ENCODE measurements at places on chromosomes 2 and 18.

DNA sequence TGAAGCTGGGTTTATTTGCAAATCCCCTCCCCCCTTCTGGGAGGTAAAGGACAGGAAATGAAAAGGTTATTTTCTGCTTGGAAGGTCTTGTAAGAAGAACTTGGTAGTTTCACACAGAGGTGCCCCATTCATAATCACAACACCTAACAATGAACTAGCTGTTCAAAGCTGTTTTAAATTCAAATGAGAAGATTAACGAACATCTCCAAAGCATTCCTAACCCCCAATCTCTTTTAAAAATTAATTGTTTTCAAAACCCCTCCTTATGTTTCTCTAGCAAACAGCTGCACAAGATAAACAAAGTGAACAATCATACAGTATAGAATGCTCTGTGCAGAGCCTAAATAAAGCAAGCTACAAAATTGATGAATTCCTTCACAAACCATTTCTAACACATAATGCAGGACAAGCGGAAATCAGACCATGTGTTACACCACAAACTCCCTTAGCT, 271.4 kb downstream of the SATB2 start:
- DNase-seq: no peak

- no peak for DNase-seq
Observed at GRCh38 chr2:126893606-126894005, 5.1 kb upstream of the TEX51 start.

GRCh38 chr2:65035351-65035943, 20.8 kb upstream of the CEP68 start:
- DNase-seq: no peak

DNA sequence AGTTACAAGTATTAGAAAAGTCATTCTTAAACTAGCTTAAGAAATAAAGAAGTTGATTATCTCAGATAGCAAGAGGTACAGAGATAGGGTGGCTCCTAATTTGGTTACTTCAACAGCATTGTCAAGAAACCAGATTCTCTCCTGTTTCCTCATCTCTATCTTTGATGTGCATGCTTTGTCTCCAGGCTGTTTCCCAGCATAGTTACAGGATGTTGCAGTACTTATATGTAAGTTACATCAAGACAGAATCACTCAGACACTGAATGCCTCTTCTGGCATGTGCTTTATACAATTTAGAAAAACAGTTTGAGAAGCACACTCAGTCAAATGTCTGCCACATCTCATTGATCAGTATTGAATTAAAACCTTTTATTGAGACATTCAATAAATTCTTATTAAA, 189.5 kb upstream of the UBE2E3 start:
- DNase-seq: peak; percentile 27

- DNase-seq: no peak
Observed at GRCh38 chr18:42177390-42177789, 222.4 kb downstream of the PIK3C3 start.

GRCh38 chr2:12733846-12734245, 17.1 kb downstream of the TRIB2 start:
- DNase-seq: peak; percentile 44

DNA sequence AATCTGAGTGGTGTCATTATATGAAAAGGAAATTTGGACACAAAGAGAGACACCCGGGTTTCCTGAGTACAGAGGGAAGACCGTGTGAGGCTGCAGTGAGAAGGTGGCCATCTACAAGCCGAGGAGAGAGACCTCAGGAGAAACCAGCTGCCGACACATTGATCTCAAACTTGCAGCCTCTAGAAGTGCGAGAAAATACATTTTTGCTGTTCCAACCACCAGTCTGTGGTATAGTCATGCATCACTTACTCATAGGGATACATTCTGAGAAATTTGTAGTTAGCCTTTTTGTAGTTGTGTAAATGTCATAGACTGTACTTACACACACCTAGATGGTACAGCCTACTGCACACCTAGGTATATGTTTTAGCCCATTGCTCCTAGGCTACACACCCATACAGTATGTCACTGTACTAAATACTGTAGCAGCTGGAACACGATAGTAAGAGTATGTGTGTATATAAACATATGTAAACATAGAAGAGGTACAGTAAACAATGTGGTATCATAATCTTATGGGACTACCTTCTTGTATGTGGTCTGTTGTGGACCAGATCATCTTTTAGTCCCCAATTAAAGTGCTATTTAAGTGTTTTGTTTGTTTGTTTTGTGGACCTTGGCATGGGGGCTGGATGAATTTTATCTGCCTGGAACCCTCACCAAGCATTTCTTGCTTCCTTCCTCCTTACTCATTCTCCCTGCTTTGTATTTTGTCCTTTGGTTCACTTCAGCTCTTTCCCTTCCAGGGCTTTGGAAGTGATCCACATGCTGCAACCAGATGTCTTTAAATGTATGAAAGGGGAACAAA, 38.3 kb upstream of the SESTD1 start:
- DNase-seq: no peak

DNA sequence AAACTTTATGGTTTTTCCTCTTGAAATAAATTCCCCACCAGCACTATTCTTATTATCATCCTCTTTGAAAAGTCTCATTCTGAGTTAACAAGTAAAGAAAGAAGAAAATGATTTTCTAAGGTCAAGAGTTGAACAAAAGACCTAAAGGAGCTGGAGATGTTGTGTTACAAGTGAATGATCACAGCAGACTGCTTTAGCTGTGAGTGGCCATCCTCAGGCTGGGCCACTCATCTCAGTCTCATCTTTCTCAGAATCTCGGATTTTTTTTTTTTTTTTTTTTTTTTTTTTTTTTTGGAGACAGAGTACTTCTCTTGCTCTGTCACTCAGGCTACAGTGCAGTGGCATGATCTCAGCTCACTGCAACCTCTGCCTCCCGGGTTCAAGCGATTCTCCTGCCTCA, 133.3 kb downstream of the CDH2 start:
- no peak for DNase-seq

GRCh38 chr2:197274349-197274748, 36.2 kb downstream of the ANKRD44 start:
- DNase-seq: no peak

- no peak for DNase-seq
Observed at GRCh38 chr18:36328916-36329315, 31.4 kb downstream of the FHOD3 start.

DNA sequence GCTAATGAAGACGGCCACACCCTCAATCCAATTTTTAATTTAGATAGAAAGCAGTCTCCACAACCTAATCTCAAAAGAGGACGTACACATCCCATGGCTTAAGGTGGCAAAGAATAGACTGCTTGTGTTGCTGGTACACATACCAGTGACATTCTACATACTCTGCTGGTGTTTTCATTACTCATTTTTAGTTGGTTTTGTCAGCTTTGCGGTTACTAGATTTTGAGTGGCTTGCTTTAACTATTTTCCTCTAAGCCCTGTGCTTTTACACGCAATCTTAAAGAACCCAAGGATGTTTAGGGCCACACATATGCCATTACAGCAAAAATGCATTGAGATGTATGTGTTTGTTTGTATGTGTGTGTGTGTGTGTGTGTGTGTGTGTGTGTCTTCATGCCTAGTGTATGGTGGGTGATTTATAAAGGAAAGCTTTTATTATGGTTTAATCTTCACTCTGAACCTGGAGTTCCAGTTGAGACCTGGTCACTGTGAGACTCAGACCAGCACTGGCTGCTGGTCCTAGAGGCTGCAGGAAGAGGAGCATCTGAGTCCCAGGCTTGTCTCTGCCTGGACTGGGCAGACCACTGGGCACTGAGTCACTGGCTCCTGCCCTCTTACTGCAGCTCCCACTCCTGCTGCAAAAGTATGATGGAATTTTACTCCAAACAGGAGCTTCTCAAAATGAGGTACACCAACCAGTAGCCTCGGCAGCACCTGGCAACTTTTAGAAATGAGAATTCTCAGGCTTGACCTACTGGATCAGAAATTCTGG, 415.9 kb downstream of the NBAS start:
- no peak for DNase-seq

DNA sequence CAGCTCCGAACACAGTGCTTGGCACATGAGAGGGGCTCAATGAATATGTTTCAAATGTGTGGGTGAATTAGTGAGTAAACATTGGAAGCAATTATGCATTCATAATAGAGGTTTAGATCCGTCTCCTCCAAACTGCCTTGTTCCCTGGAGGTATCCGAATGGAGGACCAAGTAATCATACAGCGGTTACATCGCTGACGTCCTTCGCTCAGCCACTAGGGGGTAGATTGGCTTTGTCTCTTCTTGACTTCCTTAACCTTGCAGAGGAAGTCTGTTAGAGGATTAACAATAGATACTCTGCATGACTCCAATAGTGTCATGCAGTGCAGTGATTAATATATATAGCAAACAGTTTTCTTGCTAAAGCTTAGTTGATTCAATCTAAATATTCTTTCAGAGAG, 517.0 kb downstream of the PTPRM start:
- DNase-seq: peak; percentile 66

GRCh38 chr2:195995499-195995898, 73.1 kb downstream of the DNAH7 start:
- no peak for DNase-seq

- no peak for DNase-seq
Observed at GRCh38 chr2:207901401-207901800, 123.9 kb downstream of the PLEKHM3 start.

DNA sequence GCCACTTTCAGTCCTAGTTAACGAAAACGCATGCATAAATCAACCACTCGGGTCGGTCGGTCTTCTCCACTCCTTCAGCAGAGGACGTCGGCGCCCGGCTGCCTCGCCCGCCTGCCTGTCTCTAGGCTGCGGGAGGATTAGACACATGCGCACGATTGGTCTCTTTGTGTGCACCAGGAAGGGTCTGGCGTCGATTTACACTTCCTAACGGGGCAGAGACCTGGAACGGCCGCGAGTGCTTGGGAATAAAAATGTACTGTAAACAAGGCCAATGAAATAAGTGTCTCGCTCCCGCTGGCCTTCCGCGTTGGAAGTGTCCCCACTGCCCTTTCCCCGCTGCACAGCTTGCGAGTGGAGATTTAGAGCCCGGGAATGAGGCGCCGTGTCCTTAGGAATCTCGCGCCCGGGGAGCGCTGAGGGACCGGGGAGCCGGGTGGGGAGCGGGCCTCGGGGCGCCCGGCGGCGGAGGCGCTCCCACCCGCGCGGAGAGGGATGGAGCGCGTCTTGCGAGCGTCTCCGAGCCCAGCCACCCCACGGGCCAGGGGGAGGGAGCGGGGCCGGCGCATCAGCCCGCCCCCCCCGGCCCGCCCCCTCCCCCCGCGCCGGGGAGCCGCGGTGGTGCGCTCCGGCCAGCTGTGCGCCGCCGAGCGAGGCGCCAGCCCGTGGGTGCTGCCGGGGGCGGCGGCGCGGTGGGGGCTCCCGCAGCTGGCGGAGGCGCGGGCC, at the start of gene DOK6:
Gene DOK6, plus strand, starts transcription at position 636 of the 723 bp plus-strand sequence.
- DNase-seq: peak; percentile 29

GRCh38 chr18:60996822-60997221, 336.4 kb upstream of the CDH20 start:
- DNase-seq: no peak

DNA sequence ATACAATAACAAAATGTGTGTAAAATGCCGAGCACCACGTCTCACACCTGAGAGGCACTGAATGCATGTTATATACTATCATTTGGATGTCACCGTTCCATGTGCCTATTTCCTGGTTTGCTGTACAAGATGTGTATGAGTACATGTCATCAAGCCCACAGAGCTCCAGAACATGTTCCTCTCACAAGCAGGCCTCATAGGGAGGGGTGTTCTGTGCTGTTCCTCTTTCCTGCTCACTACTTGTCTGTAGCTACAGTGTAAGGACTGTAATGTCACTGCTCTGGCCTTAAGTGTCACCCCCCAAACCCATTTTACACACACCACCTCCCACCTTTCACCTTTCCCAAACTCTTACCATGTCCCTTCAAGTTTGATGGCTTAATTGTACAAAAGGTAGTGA, 1.8 kb downstream of the AFF3 start:
- DNase-seq: no peak

- DNase-seq: peak; percentile 33
Observed at GRCh38 chr2:219433666-219434467, 776 bp upstream of the SPEG start.

GRCh38 chr2:233130024-233130423, 69.9 kb downstream of the INPP5D start:
- no peak for DNase-seq

DNA sequence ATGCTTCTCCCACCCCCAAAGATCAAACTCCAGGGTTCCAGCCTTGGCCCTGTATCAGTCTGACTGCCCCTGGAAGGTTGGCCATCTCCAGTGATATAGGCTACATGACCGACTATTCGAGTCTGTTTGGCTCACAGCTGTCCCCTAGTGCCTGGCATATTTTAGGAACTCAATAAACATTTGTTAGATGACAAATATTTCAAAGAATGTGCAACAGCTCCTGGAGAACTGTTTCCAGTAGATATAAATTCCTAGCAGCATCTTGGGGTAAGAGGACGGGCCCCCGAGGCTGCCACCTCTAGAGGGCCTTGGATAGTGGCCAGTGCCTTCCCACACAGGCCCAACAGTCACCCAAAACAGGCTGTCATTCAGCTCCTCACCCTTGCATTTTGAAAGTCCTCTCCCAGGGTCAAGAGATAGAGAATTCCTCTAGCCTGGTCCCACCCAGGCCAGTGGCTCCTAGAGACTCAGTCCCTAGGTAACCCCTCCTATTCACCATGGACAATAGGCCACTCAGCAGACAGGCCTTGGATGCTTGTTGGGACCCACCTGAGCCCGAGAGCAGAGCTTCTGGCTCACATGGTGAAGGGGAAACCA, 45.1 kb upstream of the ATP6V1B1 start:
- DNase-seq: no peak

GRCh38 chr2:113966832-113967231, 76.9 kb downstream of the ACTR3 start:
- no peak for DNase-seq

DNA sequence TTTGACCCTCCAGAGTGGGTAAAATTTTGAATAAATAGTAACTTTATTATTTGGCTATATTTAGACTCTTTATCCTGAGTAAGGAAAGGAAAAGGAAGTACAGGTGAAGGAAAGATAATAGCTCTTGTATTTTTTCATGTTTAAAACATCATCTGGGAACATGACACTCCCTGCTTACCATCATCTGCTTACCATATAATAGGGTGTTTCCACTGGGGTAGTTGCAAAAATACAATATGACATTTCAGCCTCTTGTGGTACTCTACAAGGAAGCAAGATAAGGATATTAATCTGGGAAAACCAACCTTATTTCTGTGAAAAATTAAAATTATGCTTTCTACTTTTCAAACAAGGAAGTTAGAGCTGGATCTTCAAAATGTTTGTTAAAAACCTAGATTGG, 9.9 kb downstream of the RELCH start:
- peak; percentile 15 for DNase-seq

DNA sequence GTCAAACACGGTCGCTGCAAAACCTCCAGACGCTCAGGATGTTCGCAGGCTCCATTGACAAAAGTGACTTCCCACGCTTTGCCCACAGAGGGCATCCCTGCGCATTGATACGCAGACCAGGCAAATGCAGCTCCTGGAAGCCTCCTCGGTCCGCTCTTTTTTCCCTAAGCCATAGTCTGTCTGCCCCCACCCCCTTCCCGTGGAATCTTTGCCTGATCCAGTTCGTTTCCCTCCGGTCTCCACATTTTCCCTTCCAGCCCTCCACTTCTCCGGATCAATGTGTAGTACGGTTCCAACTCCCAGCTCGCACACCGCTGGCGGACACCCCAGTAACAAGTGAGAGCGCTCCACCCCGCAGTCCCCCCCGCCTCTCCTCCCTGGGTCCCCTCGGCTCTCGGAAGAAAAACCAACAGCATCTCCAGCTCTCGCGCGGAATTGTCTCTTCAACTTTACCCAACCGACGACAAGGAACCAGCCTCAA, at the start of gene DCC:
Gene DCC, plus strand, starts transcription at position 307 of the 481 bp plus-strand sequence. CDS start 591 bp downstream, outside the sequence.
- peak; percentile 50 for DNase-seq

All from epithelial cell of esophagus (primary cell).